SW480 (cell line): ENCODE measurements at places on chromosomes 11 and 22.
A peak's percentile ranks its signal among the peaks of the same experiment; 100 is the strongest.

- DNase-seq: no peak
Observed at GRCh38 chr22:26314171-26314570, 114.9 kb upstream of the ASPHD2 start.

GRCh38 chr11:74630043-74630442, 37.7 kb downstream of the POLD3 start:
- DNase-seq: no peak

DNA sequence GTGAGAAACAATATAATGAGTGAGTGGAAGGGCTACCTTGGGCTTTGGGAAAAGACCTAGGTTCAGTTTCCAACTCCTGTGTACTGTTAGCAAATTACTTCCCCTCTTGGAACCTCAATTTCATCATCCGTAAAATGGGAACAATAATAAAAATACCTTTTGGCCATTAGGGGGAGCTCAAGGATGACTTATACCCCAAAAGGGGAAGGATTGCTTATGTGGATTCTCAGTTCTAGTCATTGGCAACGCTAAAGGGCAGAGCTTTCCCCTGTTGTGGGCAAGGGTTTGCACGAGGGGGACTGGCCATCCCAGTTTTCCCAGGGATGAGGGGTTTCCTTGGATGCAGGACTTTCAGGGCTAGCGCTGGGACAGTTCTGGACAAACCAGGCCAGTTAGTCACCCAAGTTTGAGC, 3.1 kb upstream of the COMMD9 start:
- DNase-seq: peak; percentile 43

- no peak for DNase-seq
Observed at GRCh38 chr22:47780281-47780875, 1017.9 kb downstream of the TBC1D22A start.

GRCh38 chr11:74540270-74540669, 46.7 kb upstream of the LIPT2 start:
- no peak for DNase-seq

DNA sequence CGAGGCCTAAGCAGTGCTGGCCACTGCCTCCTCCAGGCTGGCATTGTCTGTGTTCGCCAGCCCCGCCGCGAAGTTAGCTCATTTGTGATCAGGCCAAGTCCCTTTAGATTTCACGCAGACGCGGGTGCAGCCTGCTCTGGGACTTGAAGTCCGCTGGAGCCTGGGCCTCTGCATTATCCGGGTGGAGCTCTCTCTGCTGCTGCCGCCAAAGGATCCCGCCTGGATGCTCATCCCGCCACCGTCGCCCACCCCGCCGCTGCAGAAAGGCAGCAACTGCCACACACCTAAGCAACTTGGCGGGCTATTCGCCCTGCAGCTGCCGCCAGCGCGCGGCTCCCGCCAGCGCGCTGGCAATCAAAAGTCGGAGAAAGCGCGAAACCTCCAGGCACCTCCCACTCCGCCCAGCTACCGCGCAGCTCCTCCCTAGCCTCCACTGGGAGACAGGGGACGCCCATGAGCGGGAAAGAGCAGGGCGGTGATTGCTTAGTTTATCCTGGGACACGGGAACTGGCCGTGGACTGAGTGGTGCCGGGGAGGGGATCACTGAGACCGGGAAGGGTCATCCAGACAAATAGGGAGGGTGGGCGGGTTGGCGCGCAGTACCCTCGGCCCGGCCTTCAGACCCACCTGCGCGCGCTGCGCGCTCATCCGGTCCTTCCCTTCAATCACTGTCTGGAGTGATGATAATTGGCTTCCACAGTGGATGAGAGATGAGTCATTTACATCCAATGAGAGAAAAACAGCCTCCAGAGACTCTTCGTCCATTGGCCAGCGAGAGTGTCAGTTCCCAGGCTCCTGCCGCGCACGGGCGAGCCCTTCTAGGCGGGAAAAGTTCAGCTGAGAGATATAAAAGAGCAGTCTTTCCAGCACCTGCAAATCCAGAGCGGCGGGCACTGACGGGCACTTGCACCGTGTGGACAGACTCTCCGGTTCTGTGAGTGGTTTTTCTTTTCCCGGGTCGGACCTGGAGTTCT, at the start of gene FAM111B:
Gene FAM111B (plus strand): TSS at position 875 of the 974 bp plus-strand sequence. CDS start 2,389 bp downstream, outside the sequence.
- DNase-seq: peak; percentile 96

- no peak for DNase-seq
Observed at GRCh38 chr11:114928260-114928870, 250.0 kb downstream of the NXPE2 start.

DNA sequence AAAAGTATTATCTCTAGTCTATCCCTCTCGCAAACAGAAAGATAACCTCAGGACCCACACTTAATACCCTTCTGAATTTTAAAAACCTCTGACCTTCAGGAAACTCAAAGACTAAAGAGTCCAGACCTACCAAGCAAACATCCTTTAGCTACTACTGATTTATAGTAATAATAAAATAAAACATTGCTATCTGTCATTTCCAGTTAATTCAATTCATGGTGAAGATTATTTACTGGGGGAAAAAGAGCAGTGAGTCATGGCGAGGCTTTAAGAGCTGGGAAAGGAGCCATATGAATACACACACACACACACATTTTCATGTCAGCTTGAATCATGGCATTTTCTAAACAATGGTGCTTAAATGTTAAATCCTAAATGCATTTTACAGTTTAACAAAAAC, 87.1 kb downstream of the FAM76B start:
- DNase-seq: no peak

DNA sequence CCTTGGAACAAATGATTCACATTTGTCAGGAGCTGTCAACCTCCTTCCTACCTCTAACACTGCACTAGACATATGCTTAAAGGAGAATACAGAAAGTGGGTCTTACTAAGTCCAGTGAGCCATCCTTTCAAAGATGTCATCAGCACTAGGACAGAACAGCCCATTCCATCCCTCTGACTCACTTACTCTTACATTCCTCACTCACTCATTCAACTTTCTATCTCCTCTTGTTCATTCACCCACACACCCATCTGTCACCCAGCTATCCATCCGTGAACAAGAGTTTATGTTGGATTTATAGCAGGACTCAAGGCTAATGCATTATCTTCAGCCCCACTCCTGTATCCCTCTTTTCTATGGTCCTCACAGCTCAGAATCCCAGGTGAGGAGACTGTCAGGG, 9.1 kb downstream of the INSC start:
- peak; percentile 77 for DNase-seq

DNA sequence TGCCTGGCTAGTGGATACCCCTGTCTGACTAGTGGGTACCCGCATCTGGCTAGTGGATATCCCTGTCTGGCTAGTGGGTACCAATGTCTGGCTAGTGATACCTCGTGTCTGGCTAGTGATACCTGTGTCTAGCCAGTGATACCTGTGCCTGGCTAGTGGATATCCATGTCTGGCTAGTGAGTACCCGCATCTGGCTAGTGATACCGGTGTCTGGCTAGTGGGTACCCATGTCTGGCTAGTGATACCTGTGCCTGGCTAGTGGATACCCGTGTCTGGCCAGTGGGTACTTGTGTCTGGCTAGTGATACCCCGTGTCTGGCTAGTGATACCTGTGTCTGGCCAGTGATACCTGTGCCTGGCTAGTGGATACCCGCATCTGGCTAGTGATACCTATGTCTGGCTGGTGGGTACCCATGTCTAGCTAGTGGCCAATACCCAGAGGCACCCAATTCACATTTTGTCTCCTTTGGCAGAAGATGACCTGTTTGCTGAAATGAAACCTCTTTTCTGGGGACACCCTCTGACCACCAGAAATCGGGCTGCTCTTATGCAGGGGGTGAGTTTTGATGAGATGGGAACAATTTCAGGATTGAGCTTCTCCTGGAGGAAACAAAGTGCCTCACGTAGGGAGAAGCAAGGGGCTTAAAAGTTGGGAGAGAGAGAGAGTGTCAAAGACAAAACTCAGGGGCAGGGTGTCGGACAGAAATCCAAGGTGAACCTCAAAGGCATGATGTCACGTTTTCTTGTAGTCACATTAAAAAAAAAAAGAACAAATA, 63.4 kb downstream of the SMIM38 start:
- DNase-seq: no peak

GRCh38 chr11:131938351-131938751, 567.9 kb downstream of the NTM start:
- DNase-seq: peak; percentile 6

- no peak for DNase-seq
Observed at GRCh38 chr22:27489178-27489675, 312.3 kb downstream of the MN1 start.
